Endothelial cell of umbilical vein (primary cell): ENCODE measurements at places on chromosomes 2 and 18. TPM values are rescaled to one million over a fixed set of nuclear protein-coding genes. Genes with fewer than 3 reads are reported as not detected.

DNA sequence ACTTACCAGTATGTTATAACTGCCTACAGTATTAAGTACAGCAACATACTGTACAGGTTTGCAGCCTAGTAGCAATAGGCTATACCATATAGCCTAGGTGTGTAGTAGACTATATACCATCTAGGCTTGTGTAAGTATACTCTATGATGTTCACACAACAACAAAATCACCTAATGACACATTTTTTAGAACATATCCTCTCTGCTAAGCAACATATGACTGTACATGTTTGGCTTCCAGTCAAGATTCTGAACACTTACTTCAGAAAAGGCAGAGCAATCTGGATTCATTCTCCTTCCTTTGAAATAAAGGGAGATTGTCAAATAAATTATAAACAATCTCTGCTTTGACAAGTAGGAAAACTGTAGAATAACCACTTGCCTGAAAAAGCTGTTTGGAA, 81.8 kb downstream of the EXOC6B start:
- peak; percentile 47 for DNase-seq
- H3K27me3 ChIP-seq: no peaks in the 10 kb centered on the region
- no peaks in the 10 kb centered on the region for H3K4me1 ChIP-seq
- H3K4me3 ChIP-seq: no peak overlapping the region

DNA sequence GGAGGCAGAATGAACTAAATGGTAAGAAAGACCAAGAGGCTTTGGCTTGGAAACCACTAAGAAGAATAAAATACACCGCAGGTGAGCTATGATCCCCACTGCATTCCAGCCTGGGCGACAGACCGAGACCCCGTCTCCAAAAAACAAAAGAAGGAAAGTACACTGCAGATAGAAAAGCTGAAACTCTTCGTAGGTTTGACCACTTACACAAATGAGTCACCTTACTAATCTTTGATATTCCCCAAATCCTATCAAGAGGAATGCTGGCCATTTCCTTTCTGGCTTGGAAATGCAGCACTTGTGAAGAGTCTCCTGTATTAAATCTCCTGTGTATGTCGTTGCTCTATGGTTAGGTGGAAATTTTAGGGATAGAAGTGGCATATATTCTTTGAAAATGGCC, 108.8 kb downstream of the MTCL1 start:
- H3K4me3 ChIP-seq: no peak overlapping the region
- H3K4me1 ChIP-seq: peaks cover 12% of the 10 kb centered on the region
- DNase-seq: peak; percentile 47
- no peaks in the 10 kb centered on the region for H3K27me3 ChIP-seq
- H3K27ac ChIP-seq: peak overlapping the region; percentile 28

DNA sequence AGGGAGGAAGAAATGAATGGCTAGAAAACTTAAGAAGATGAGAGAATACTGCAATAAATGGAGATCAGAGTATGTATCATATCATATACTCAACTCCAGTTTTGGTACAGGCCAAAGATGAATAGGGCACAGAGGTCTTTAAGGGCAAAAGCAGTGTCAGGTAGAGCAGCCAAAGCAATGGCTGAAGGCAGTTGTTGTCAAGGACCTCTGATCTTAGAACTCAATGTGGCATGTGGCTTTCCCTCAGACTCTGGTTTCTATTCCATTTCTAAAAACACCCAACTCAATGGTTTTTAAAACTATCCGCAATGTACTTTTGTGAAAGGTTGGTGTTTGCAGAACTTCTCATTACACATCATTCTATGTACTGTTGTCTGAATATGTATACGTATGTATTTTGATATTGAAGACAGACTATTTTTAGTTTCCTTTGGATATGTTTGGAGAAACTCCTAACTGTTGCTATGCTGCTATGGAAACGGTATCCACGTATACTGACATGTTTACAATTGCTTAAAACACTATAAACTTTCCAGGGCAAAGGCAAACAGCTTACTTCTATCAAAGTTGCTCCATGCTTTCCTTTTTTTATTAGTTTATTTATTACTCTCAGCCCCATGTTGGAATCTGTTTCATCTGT, 58.1 kb upstream of the PELI1 start:
- no peaks in the 10 kb centered on the region for H3K27me3 ChIP-seq
- no peaks in the 10 kb centered on the region for H3K4me1 ChIP-seq
- peak; percentile 13 for DNase-seq
- H3K27ac ChIP-seq: no peak overlapping the region

Gene TEX44
- total RNA-seq: not detected in 2 replicates

Gene RNF125
- total RNA-seq: 0.92 and 1.3 TPM in 2 replicates

GRCh38 chr2:11008773-11009172, 97.0 kb downstream of the KCNF1 start:
- H3K4me3 ChIP-seq: no peak overlapping the region
- no peak for DNase-seq
- no peaks in the 10 kb centered on the region for H3K27me3 ChIP-seq
- no peaks in the 10 kb centered on the region for H3K36me3 ChIP-seq
- H3K4me1 ChIP-seq: peaks cover 2% of the 10 kb centered on the region
